ENCODE measurements at places on chromosomes 6 and 20. TPM values are rescaled to one million over a fixed set of nuclear protein-coding genes. Genes with fewer than 3 reads are reported as not detected.

The ZNF334 gene
- 2.7 TPM for total RNA-seq

The ZC3H12D gene
- total RNA-seq, result 0.30 TPM

The EEF1A2 gene
- 3.9 TPM for total RNA-seq

The GSS gene
- 73.9 TPM for total RNA-seq

The MYCT1 gene
- total RNA-seq, result 0.46 TPM

The PPP1R18 gene
- 32.1 TPM for total RNA-seq

The SYCP2L gene
- 0.59 TPM for total RNA-seq

The SCUBE3 gene
- 4.2 TPM for total RNA-seq

The PLCB4 gene
- 2.7 TPM for total RNA-seq

The RREB1 gene
- total RNA-seq, result 13.1 TPM

The OPRL1 gene
- 3.0 TPM for total RNA-seq
